ENCODE measurements at places on chromosomes 6 and 20. TPM values are rescaled to one million over a fixed set of nuclear protein-coding genes. Genes with fewer than 3 reads are reported as not detected.

The WASF1 gene
- 18.0 TPM for total RNA-seq

The PAK1IP1 gene
- total RNA-seq: 20.2 TPM

The SLC22A3 gene
- total RNA-seq: 2.2 TPM

The HCRTR2 gene
- not detected for total RNA-seq

The ULBP2 gene
- total RNA-seq: 13.0 TPM
